Stimulated activated CD4-positive, alpha-beta T cell treated with anti-CD3 and anti-CD28 coated beads, Interleukin-1b, Interleukin-23, amount 100 ng/mL, for 1 hour (primary cell): ENCODE measurements at places on chromosomes 3 and 15.

DNA sequence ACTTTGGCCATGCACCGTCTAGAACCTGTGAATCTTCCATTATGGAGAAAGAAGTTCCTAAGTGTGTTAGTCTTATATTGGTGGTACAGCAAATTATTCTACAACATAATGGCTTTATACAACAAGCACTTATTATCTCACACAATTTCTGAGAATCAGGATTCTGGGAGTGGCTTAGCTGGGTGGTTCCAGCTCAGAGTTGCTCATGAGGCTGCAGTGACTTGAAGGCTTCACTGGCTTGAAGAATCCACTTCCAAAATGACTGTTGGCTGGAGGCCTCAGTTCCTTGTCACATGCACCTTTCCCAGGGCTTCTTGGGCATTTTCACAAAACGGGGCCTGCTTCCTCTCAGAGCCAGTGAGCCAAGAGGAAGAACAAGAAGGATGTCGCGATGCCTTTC, 82.3 kb upstream of the RNF7 start:
- DNase-seq: no peak

GRCh38 chr15:37016231-37016630, 84.1 kb downstream of the MEIS2 start:
- no peak for DNase-seq

GRCh38 chr3:64344721-64345207, 119.5 kb upstream of the PRICKLE2 start:
- DNase-seq: no peak

DNA sequence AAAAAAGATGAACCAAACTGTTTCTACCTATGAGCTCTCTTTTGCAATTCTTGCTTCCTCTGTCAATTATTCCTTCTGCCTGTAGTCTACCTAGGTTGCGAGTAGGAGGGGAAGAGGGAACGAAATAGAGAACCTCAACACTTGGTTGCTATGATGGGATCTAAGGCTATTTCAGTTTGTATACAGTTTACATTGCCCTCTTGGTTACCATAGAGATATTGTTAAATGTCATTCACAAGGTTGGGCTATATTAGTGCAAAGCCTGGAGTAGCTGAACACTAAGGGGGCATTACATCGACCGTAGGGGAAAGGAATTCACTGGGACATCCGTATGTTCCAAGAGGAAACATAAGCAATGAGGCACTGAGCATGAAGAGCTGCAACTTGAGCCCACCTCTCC, 276.9 kb downstream of the GBE1 start:
- no peak for DNase-seq

- no peak for DNase-seq
Measured at GRCh38 chr3:25818335-25818734, 28.4 kb downstream of the OXSM start.

DNA sequence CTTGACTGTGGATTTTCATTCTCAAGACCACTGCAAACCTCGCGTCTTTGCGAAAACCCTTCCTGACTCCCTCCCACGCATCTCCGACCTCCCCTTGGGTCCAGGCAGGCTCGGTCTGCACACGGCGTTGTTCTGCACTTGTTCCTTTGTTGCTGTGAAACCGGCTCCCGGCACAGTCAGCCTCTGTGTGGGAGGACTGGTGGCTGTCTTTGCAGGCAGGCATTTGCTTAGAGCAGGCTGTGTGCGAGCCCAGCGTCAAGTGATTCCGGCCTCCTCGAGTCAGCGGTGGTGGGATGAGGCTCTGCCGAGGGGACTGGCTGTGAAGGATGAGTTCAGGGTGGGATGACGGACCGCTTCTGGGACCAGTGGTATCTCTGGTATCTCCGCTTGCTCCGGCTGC, 102.6 kb upstream of the ROPN1 start:
- no peak for DNase-seq

DNA sequence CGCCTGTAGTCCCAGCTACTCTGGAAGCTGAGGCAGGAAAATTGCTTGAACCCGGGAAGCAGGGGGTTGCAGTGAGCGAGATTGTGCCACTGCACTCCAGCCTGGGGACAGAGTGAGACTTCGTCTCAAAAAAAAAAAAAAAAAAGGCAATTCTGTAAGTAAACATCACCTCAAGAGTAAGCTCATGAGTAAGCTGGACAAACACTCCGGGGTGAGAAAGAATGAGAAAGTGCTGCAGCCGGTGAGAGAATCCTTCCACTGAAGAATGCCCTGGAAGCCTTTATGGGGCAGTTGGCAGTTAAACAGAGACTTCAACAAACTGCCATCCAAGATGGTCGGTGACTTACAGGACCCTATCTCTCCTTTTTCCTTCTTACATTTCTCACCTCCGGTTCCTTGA, 47.5 kb downstream of the FEZF2 start:
- DNase-seq: no peak

DNA sequence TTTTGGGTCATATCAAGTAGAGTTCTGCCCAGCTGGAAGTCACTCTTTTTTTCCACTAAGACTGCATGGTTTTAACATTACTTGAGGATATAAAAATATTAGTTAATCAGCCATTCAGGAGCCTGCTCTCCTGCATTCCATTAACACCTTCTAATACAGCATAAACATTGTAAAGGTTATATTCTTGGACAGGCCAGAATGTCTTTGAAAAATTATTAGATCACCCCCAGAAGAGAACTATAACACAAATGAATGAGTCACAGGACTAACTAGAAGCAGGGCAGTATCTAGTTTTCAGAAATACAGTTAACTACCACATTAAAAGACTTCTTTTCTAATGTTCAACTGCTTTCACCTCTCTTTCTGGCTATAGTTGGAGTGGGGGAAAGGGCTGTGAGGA, 80.9 kb downstream of the THBS1 start:
- DNase-seq: no peak

DNA sequence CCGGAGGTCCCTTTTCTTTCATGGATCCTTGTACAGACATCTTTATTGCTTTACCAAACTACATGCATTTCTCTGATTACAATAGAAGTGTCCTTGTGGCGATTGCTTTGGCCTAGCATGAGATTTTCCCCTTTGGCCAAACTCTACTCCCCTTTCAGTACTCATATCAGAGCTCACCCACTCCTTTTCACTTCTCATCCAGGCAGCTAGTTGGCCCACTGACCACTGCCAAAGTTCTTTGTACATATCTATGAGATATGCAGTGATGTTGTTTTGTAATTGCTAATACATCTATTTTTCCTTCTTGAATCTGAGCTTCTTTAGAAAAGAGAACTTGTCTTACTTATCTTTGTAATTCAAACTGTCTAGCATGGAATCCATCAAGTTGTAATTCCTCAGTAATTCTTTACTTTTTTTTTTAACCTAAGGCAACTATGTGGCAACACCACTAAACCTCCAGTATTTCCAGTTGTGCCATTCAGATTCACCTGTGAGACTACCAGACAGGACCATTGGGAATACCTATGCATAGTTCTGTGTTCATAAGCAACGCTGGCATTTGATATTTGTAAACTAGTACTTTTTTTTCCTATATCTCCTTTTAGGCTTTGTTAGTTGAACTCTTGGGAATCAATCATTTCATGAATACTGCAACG, 39.2 kb downstream of the AADACL2 start:
- DNase-seq: no peak

DNA sequence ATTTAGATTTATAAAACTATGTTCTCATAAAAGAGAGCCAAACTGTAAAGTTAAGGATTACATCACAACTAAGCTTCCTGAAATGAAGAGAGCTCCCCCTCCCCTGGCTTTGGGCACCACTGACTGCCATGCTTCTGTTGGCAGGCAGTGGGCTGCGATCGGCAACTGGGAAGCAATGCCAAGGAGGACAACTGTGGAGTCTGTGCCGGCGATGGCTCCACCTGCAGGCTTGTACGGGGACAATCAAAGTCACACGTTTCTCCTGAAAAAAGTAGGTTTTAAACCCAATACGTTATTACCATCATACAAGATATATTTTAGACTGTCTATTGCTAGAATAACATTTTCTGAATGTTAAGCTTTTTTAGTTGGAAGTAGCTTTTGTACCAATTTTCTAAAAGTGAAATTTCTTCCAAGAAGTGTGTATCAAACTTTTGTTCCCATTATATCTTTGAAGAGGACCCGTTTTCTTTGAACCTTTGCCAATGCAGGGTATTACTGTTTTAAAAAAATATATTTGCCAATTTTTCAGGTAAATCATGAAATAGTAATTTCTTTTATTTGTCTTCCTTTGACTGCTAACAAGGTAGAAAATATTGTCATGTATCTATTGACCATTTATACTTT, 184.1 kb downstream of the ADAMTSL3 start:
- DNase-seq: no peak

DNA sequence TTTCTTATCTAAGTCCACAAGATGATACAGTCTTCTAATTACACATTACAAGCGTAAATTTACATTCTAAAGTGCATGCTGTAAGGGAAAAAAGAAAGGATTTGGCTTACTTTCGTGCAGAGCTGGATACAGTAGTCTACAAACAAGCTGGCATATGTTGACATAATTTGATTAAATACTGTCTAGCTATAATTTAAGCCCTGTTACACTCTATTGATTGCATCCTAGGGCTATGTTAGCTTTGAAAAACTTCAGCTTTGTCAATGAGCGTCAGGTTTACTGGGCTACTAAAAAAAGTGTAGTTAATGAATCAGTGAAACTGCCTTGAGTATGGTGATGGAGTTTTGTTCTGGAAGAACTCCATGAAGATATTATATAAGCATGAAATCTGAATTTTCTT, 24.5 kb upstream of the PLCL2 start:
- DNase-seq: no peak
